ENCODE measurements at places on chromosomes 5 and 9. TPM values are rescaled to one million over a fixed set of nuclear protein-coding genes. Genes with fewer than 3 reads are reported as not detected.

GRCh38 chr5:134103998-134104654 lies 10.4 kb upstream of the TCF7 start:
- no peak for DNase-seq

The CYLC2 gene
- not detected for polyA plus RNA-seq

GRCh38 chr5:1704676-1705075 lies 95.0 kb downstream of the MRPL36 start:
- DNase-seq, result no peak

DNA sequence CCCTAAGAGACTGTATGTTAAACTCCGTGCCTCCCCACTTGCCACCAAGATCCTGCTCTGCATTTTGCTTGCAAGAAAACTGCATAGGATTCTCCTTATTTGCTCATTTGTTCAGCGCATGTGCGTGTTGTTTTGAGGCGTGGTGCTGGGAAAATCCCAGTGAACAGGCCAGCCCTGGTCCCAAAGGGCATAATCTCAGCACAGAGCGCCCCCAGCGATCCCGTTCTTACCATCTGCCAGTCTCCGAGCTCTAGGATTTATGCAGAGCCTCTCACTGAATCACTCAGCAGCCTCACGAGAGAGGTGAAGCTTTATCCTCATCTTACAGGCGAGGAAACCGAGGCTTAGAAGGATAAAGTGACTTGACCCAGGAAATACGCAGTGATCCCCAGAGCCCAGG lies 11.5 kb downstream of the PRRX2 start:
- no peak for DNase-seq

The CD274 gene
- polyA plus RNA-seq, result 1.4 TPM

The TAS2R1 gene
- polyA plus RNA-seq, result not detected

GRCh38 chr5:173774271-173774761 lies 113.8 kb upstream of the CPEB4 start:
- DNase-seq, result no peak

The ANGPTL2 gene
- 12.4 TPM for polyA plus RNA-seq

The IRX1 gene
- 35.9 TPM for polyA plus RNA-seq

GRCh38 chr5:54084696-54085095 lies 225.7 kb downstream of the ARL15 start:
- no peak for DNase-seq

- no peak for DNase-seq
Observed at GRCh38 chr5:24215114-24215513, 429.7 kb downstream of the CDH10 start.

GRCh38 chr9:91807643-91808246 lies 142.3 kb downstream of the ROR2 start:
- DNase-seq, result no peak

DNA sequence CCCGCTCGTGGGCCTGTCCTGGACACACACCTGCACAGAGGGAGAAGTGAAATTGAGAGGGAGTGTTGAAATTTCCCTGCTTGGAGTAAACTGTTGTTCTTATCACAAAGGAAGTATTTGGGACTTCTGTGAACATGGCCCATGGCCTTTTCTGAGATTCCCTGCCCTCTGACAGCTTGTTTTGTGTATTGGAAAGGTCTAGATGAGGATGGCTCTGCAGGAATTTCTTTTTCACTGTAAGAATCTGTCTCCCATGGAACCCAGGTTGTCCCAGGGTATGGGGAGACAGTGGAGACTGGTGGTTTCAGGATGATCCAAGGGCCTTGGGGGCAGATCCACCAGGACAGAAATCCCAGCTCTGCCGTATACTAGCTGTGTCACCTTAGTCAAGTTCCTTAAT lies 121.8 kb downstream of the ARHGAP26 start:
- no peak for DNase-seq

All from left renal pelvis (tissue), 4 donors.